ENCODE measurements at places on chromosomes 12 and 14.

- DNase-seq, result no peak
These were observed 206.2 kb upstream of the RGS6 start for GRCh38 chr14:71725922-71726579.

GRCh38 chr14:64880221-64881121, 764 bp upstream of the SPTB start:
- peak; percentile 32 for DNase-seq

GRCh38 chr14:79044894-79045624, 874.9 kb downstream of the NRXN3 start:
- no peak for DNase-seq

DNA sequence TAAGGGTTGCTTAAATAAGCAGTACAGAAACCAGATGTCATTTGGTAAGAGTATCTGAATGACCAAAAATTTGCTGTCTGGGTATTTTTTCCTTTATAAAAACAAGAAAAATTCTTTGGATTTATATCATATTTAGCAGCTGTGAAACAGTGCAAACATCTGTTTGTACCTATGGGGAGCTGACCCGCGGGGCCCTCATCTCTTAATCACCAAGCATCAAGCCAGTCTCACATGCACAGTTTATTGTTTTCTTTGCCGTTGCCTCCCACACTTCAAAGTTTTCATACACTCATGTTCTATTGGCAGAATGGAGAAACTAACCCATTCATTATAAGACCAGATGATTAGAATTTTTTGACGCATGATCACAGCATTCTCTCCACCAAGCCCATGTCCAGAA, 142.2 kb downstream of the BMP4 start:
- DNase-seq, result no peak

GRCh38 chr14:36442824-36443241, 77.2 kb downstream of the NKX2-1 start:
- no peak for DNase-seq

DNA sequence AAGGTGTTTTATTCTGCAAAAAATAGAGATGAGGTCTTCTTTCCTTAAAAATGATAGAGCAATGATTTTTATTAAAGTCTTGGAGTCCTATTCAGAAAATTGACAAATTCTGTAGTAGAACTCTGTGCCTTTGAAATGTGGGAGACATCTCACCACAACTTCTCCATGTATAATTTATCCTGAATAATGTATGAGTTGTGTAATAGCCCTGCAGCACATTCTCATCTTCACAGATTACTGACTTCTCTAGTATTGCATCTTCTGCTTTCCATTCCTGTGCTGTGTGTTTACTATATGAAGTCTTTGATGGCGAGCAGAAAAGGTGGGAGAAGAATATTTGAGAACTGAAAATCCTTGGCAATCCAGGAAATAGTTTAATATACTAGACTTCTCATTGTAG, 255.6 kb downstream of the TTC6 start:
- DNase-seq, result no peak

DNA sequence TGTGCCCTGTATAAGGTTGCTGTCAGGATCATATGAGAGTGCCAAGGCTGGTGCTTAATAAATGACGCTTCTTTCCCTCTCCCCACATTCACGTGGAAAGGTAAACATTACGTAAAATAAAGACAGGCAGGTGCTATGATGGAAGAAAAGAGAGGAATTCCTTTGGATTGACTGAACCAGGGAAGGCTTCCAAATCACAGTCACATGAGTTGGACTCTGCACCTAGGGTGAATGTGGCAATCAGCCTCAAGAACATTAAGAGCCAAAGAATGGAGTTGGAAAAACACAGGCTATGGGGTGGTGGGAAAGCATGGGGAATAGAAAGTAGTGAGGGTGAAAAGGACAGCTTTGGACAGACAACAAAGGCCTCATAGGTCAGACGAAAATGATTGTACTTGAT, 473.1 kb downstream of the VRK1 start:
- no peak for DNase-seq

- no peak for DNase-seq
These were observed 573.2 kb downstream of the SOX5 start for GRCh38 chr12:23376238-23376637.

Measured in T-helper 2 cell (primary cell).